Hematopoietic multipotent progenitor cell (in vitro differentiated cells): ENCODE measurements at places on chromosomes 11 and 22. TPM values are rescaled to one million over a fixed set of nuclear protein-coding genes. Genes with fewer than 3 reads are reported as not detected.

OR51E2 gene
- under 0.01 TPM for total RNA-seq

GRCh38 chr11:128251140-128251539, 336.2 kb downstream of the ETS1 start:
- no peak for DNase-seq

GRCh38 chr11:35003186-35003585, 86.8 kb downstream of the PDHX start:
- no peak for DNase-seq

HOATZ gene
- not detected for total RNA-seq

TMEM41B gene
- total RNA-seq, result 12.9 TPM

- no peak for DNase-seq
Observed at GRCh38 chr11:59261150-59261549, 48.4 kb upstream of the MPEG1 start.

TUBA8 gene
- total RNA-seq, result 2.4 TPM

- no peak for DNase-seq
Observed at GRCh38 chr11:59112494-59112893, 5.5 kb downstream of the FAM111B start.
